ENCODE measurements at places on chromosomes 13 and 19.
A peak's percentile ranks its signal among the peaks of the same experiment; 100 is the strongest.

- no peak for DNase-seq
Observed at GRCh38 chr13:41085961-41086585, 24.8 kb downstream of the WBP4 start.

GRCh38 chr13:43611281-43612273 lies 175.2 kb downstream of the ENOX1 start:
- no peak for DNase-seq

DNA sequence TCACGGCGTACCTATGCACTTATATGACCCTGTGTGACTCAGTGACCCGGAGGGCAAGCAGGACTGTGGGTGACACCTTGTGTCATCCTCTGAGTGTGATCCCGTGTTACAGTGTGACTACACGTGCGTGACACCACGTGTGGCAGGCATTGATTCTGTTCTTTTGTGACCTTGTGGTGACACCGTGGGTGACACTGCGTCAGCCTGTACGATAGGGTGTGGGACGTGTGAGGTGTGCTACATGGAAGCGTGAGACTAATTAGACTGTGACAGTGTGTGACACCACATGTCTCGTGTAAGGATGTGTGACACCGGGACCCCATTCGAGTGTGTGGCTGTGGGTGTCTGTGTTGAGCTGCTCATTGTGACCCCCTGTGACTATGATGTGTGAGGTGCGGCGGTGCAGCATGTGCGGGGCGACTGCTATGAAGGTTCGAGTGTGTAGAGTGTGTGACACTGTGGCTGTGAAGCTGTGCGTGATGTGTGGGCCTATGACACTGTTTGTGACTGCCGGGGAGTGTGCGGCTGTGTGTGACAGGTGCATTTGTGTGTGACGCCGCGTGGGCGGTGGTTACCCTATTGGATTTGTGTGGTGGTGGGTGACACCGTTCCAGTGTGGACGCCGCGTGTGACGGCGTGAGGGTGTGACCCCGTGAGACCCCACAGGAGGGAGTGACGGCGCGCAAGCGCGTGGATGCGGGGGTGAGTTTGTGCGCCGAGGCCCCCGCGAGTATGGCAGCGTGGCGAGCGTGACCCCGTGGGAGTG lies 399 bp upstream of the SPTBN4 start:
- DNase-seq: peak; percentile 51

DNA sequence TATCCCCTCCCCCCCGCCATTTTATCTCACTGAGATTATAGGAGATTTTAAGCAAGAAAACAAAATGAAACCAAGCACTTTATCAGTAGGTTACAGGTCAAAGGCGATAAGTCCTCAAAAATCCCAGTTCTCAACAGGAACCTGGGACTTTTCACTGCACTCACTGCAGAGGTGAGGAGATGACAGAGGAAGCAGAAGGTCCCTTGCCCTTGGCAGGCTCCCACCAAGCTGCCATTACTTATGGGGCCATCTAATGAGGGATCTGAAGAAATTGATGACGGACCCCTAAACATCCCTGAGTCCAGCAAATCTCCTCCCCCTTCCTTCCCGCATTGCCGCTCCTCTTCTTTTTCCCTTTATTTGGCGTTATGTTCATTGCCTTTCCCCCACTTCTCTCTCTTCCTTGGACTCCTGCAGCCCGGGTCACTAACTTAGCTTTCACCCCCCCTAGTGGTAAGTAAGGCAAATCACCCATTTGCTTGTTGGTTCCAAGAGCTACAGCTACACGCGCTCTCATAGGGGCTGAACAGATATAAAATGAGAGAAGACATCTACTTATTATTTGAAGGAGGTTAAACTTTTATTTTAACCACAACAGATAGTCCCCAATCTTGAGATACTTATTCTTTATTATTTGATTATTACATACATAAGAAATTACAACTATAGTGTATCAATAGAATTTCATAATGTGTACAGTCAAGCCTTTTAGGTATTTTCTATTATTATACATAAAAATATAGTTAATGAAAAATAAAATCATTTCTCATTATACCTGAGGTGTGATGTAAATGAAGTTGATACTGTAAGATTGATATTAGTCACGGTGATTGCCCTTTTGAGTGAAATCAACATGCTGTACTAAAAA lies 52.0 kb upstream of the ARGLU1 start:
- DNase-seq: peak; percentile 49

- DNase-seq: no peak
Observed at GRCh38 chr13:73662833-73663232, 471.4 kb downstream of the KLF12 start.

DNA sequence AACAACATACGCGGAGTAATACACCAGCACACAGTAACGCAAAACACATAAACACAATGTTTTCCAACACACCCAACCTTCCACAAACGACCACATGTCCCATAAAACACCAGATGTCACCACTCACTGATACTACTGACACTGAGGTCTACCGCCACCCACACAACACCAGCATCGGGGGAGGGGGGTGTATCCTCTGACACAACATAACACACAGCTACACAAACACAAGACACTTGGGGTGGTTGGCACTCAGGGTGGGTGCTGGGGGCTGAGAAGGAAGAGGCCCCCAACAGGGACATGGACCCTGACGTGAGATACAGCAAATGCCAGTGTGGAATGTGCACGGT lies 1.5 kb upstream of the KCNN4 start:
- no peak for DNase-seq

DNA sequence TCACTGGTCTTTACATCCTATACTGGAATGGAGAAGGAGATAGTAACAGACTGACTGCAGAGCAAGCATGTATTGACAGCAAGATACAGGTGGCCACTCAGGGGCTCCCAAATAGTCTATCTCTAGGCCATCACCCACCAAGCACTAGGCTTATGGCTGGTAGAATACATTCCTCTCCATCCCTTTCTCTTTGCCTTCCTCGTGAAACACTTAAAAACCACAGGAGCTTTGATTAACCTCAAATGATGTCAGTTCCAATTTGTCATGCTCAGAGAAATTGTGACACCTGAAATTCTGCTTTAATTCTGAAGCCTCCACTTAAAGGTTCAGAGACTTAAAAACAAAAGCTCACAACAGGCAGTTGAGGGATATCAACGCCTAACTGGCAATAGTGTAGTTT lies 17.2 kb downstream of the ENOX1 start:
- no peak for DNase-seq

DNA sequence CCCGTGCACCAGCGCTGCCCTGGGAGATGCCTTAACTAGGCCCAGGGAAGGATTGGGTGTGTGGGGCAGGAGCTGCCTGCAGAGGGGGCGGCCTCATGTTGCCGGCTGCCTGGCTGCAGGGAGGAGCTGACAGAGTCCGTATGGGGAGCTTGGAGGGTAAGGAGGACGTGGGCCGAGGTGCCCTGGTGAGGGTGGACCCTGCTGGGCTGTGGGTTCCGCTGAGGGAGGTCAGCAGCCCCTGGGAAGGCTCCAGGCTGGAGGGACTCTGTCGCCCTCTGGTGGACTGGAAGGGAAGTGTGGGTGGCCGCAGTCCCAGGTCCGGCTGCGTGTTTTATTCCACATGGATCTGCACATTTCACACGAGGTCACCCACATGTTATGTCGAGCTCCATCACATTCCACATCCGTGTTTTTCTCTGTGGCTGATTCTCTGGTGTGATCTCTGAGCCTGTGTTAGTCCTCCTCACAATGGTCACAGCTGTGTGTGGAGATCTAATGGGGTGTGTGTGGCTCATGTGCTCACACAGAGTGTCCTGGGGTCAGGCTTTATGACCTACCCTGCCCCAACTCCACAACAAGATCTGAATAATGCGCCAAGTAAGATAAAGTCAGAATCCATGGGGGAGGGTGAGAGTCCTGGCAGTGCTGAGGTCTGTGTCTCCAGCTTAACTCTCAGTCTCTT lies 1.8 kb upstream of the CEACAM8 start:
- DNase-seq: peak; percentile 52

DNA sequence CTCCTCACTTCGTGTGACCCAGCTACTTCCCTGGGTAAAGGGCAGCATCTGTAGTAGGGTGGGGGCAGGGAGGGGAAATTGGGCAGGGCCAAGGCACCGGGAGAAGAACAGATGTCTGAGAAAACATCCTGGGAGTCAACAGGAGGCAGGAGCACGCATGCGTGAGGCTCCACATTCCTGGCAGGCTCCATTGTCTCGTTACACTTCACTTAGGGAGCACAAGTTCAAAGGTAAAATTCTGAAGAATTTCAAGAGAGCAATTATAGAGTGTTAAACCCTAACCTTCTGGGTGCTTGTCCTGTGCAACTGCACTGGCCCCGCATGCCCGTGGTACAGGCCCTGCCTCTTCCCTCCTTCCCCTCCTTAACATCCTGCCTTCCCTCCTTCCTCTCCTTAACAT lies 79.6 kb upstream of the POMP start:
- no peak for DNase-seq

DNA sequence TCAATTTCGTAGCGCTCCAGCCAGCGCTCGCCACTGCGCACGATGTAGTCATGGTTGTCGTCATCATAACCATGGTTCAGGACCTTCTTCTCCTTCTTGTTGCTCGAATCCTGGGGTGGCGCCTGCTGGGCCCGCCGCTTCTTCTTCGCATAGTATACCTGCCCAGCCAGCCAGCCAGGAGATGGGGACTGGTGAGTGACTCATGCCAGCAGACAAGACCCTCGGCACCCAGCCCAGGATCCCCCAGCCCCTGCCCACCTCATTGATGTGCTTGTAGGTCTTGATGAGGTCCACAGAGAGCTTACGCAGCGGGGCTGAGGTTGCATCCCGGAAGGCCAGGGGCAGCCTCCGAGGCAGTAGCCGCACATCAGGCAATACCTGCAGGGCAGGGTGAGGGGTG lies 3.6 kb downstream of the DYRK1B start:
- no peak for DNase-seq

- peak; percentile 71 for DNase-seq
Observed at GRCh38 chr19:11125994-11126685, 29.4 kb downstream of the SPC24 start.

GRCh38 chr19:13861392-13861713 lies 15.6 kb upstream of the NANOS3 start:
- peak; percentile 67 for DNase-seq

GRCh38 chr13:91768746-91769145 lies 370.3 kb downstream of the GPC5 start:
- DNase-seq: no peak

GRCh38 chr13:92315265-92315664 lies 911.3 kb upstream of the GPC6 start:
- DNase-seq: no peak

All from GM13977 (cell line).